ENCODE measurements at places on chromosomes 4 and X.

DNA sequence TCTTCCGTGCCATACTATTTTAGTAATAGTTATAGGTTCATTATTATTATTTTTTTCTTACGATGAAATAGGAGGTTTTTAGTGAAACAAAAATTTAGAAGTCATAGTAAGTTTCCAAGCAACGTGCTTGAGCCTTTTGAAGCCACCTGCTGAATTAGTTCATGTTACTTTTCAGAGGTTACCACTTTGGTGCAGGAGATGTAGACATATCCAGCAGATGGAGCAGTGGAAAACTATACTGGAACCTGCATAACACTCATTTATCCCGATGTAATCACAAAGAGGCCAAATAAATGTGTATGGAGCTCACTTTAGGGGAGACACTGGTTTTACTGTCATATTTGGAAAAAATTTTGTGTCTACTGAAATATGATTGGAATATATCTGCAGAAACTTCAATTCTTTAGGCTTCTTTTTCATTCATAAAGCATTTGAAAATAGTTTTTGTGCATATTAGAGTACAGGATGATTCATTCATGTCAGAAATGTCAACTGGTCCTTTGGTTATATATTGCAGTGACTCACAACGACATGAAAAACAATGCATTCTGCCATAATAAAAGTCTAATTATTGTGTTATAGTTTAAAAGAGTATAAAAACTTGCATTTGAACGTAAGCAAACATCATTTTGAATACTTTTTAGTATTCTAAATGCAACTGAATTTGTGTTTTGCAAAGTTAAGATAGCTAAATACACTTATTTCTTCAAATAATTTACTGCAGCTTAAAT lies 2182.9 kb upstream of the TENM3 start:
- peak; percentile 25 for DNase-seq

- DNase-seq, result peak; percentile 66
Measured at GRCh38 chr4:134201216-134202161, at the start of gene PABPC4L. Gene PABPC4L (minus strand): TSS chr4:134201789. CDS start chr4:134201019, 770 bp downstream.

DNA sequence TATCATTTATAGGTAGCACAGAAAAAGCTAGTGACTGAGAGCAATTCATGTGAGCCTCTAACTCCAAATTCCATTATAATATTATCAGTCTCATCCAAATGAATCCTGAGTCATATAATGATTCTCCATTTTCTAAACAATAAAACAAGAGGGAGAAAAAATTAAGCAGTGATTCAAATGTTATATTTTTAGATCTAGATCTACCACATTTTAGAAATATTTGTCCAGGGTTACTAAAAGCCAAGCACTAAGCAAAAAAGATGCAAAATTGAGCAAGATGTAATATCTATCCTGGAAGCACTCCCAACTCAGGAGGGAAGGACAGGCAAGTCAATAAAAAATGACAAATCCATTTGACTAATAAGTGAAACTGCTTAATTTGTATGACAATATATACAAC lies 172.8 kb downstream of the FBXW7 start:
- no peak for DNase-seq

- DNase-seq, result no peak
Measured at GRCh38 chr4:180625653-180626052, 1617.5 kb upstream of the TENM3 start.

GRCh38 chr4:120236873-120237272 lies 170.2 kb upstream of the MAD2L1 start:
- DNase-seq, result no peak

DNA sequence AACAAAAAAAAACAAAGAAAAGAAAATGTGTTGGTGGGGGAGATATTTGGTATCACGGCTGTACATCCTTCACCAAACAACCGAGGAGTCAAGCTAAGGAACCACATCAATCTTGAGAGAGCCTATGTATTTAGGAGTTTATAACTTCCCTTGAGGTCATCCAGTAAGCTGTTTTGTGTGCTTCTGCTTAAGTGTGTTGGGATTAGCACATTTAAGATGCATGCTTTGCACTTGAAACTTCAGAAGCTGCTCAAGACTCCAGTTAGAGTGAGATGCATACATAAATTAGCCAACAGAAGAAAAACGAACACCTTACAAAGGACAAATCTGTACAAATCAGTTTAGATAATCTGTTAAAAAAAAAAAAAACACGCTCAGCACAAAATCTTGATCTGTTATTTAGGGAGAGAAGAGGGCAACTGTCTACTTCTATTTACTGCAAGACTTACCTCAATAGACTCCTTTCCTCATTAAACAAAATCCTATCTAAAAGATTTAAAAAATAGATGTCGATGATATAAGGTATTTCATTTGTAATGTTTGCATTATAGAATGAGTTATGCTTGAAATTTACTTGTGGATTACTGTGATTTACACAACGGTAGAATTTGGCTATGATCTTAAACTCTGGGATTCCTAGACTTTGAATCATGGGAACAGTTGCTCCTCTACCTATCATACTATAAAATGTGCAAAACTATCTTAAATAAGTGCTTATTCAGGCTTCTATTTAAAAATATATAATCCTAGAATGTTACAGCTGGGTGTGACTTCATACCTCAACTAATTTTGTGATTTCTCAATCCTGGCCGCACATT lies 53.8 kb upstream of the NAP1L5 start:
- DNase-seq, result no peak

DNA sequence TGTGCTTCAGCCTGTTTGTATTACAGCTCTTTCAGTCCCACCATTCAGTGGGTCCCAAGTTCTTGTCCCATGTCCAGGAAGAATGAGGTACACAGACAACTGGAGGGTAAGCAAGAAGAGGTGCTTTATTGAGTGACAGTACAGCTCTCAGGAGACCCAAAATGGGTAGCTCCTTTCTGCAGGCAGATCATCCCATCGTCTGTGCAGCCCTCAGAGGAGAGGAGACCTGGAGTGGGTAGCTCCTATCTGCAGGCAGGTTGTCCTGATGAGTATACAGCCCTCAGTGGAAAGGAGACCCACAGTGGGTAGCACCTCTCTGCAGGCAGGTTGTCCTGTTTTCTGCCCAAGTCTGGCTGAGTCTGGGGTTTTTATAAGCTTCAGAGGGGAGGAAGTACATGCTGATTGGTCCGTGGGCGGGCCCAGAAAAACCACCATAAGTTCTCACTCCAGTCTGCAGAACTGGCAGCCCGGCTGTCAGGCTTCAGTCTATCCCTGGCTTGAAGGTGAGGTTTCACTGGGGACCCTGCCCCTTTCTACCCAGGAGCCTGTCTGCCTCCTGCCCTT lies 18.0 kb downstream of the GRK4 start:
- no peak for DNase-seq

DNA sequence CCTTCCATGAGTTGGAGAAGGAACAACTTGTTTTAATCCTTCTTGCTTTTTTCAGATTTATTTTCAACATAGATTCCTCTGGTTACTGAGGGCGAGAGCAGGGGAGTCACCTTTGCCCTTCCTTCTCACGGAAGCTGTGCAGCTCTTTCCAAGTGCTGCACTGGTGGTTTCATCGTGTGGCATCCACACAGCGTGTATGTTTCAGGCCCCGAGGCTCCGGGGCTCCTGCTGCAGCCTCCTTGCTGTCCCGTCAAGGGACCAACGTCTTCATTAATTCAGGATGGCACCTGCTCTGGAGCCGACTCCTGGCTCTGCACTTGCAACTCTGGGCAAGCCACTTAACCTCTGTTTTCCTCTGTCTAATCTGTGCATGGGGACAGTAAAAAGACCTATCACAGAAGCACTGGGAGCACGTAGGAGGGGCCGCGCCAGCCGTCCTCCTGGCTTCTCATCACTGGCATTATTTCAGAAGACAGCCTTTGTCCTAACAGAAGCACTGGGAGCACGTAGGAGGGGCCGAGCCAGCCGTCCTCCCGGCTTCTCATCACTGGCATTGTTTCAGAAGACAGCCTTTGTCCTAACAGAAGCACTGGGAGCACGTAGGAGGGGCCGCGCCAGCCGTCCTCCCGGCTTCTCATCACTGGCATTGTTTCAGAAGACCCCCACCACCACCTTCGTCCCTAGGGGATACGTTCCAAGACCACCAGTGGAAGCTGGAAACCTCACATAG lies 117.8 kb upstream of the NKX1-1 start:
- no peak for DNase-seq

GRCh38 chr4:181245326-181245725 lies 997.9 kb upstream of the TENM3 start:
- DNase-seq, result no peak

- no peak for DNase-seq
Measured at GRCh38 chr4:153146031-153146430, 58.2 kb upstream of the TRIM2 start.

DNA sequence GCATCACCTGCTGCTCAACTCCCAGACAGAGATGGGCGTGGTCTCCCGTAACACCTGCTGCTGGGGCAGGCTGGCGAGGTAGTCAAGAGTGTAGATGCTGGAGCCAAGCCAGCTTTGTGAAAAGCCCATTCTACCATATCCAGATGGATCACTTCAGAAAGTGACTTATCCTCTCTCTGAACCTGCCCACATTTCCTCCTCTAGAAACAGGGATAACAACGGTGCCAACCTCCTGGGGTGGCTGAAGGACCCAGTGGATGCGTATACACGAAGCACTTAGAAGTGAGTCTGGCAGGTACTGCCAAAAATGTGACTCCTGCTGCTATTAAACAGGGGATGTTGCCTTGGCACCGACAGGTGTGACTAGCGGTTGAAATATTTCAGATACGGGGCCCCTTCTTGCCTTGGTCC lies 95.8 kb downstream of the SORBS2 start:
- peak; percentile 31 for DNase-seq

DNA sequence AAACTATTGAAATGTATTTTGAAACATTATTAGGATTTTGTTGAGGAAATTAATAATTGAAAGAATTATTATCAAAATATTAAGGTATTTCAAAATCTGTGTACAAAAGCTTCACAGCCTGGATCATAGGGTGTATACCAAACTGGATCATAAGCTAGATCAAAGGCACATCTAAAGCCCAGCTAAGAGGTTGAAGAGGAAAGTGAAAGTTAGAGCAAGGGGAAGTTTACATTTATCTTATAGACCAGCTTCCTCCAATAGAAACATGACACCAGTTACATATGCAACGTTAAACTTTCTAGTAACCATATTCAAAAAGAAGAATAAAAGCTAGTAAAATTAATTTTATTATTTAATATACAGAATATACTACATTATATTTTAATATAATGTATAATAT lies 227.2 kb upstream of the BMP3 start:
- DNase-seq, result no peak

GRCh38 chrX:55742649-55743048 lies 25.1 kb downstream of the RRAGB start:
- no peak for DNase-seq

- no peak for DNase-seq
Measured at GRCh38 chrX:40120838-40121580, 23.3 kb upstream of the BCOR start.

DNA sequence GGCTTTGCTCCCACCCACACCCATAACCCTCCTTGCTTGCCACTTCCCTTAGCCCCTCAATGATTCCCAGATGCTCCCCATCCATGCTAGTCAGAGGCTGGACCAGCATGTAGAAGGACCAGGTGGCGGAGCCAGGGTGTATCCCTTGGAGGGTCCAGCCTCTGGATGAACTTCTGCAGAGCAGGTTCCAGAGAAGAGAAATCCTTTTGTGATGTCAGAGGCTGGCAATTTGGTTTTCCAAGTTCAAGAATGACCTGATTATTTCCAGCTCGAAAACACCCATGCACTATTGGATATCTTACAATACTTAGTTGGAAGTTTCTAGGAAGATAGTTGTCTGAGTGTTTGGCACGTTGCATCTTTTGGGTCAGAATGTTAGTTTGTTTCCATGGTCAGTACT lies 168.3 kb upstream of the RPS6KA3 start:
- DNase-seq, result no peak

DNA sequence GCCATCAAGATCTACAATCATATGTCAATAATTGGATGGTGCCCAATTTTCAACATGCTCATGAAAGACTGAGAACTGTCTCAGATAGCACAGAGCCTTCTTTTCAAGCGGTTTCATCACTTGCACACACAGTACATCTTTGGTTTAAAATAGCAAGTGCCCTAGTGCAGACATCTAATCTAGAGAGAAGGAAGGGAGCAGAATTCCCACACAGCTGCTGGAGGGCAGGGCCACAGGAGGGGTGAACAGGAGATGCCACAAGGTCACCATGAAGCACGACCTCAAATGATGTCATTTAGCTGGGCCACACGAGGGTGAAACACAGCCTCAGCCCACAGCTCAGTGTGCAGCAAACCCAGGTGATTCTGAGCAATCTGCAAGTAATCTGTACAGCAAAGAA lies 24.3 kb downstream of the LEF1 start:
- DNase-seq, result no peak

- peak; percentile 29 for DNase-seq
Measured at GRCh38 chr4:10456595-10457254, 501 bp downstream of the ZNF518B start.

DNA sequence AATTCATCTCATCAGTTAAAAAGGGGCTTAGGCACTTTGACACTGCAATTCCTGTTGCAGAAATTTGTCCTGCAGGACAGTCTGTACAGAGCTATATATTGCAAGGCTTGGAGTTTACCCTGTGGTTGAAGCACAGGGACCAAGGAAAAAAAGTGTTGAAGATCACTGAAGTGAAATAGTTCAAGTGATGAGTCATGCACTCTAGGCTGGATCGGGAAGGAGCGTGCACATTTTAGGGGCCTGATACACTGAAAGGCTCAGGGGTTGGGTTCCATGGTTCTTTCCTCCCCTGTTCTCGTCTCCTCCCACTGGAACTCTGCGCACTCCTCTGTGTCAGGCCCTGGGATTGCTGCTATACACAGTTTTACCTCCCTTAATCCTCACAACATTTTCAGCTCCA lies 104.9 kb upstream of the ARMCX2 start:
- no peak for DNase-seq

DNA sequence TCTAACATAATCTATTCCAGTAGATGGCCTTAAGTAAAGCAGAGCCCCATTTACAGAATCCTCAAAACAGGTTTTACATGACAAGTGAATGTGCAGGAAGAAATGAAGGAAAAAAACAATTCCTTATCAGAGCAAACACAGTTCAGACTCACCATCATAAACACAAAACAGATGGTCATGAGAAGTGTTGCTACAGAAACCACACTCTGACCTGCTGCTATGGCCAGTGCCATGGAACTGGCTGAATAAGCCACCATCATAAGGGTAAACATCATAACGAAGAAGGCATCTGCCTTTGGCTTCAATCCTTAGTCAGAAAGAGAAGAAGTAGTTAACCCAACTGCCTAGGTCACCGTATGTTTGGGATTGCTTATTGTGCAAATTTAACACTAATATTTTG lies 61.1 kb downstream of the ABCG2 start:
- no peak for DNase-seq

DNA sequence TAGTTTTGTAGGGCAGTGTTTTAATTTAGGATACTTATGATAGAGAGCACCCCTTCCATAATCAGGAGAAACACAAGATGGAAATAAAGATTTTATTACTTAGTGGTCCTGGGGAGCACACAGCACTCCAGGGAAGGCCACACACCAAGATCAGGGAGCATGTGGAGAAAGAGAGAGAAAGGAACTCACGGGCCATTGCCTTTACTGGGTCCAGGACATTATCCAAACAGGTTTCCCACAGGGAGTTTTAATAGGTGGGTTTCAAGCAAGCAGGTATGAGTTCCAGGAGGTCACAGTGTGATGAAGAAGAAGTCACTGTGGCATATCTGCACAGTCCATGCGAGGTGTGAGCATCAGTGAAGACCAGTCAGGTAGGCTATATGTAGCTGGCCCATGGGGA lies 46.8 kb downstream of the NFKB1 start:
- DNase-seq, result no peak

GRCh38 chr4:924107-925096 lies 7.7 kb downstream of the GAK start:
- DNase-seq, result no peak
